ENCODE measurements at places on chromosomes 4 and X.
A peak's percentile ranks its signal among the peaks of the same experiment; 100 is the strongest.

DNA sequence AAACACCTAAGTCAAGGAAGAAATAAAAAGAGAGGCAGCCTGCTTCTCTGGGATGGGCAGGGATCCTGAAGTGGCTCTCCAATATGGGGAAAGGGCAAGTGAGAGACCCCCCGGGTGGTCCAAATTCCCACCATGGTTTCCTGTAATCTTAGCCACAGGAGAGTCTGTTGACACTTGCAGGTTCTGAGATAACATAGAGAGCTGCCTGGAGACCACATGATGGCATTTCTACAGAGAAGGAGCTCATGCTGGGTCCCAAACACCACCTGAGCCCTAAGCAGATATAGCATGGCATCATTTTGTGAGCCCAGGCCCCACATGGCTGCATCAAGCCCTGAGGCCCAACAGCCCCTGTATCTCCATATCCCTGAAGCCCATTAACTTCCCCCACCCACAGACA is 26.1 kb downstream of the PABPC1L2B start:
- DNase-seq, result no peak

- no peak for DNase-seq
These were observed 116.8 kb downstream of the KLHL4 start for GRCh38 chrX:87634361-87634760.

DNA sequence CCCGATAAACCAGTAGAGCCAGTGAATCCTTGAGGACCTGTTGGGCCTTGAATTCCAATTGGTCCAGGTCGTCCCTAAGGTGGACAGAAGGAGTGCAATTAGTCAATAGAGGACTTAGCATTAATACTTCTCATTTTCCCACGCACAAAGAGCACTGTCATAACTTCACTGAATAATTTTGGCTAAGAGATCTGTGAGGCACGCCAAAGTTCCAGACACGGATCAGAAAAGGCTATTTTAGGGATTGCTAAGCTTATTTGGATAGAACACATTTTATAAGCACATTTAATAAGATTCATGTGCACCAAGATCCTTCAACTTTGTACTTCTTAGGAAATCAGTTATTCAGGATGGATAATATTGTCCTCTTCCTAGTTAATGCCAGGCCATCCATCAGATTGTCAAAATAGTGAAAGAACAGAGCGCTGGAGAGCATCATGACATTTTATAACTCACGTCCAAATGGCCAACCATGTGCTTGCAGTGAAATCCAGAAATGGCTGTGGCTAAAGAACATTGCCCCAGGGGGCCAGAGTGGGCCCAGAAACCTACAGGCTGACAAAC is 129.8 kb downstream of the ATG4A start:
- DNase-seq, result no peak

DNA sequence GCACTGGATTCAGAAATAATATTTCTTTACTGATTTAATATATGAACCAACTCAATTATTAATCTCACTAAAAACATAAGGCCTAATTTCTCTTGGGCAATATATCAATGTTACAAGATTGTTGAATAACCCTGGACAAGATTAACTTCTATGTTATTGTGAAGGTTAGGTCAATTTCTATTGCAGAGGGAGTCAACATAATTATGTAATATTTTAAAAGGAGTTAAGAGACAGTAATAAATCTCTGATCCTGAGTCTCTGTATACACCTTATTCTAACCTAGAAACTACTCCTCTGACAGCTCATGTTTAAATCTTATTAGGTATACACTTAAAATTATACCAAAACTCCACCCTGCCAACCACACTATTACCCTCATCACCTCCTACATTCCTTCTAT is 15.1 kb upstream of the GPRIN3 start:
- no peak for DNase-seq

- DNase-seq, result peak; percentile 9
These were observed 2.1 kb upstream of the LEF1 start for GRCh38 chr4:108170631-108171338.

DNA sequence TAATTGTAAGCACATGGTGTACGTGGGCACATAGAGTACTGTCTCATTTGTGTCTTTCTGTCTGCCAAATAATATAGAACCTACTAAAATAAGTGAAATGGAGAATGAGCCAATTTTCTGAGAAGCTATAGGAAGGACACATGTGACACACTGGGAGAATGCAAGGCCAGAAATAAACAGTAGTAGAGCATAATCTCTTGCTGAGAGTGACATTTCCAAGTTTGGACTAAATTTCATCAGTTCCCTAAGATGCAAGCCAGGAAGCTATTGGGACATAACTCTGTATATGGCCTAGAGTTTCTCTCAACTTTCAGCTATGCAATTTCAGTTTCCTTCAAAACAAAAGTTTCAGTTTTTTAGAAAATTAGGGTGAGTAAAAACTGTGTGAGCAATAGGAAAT is 638.7 kb downstream of the PCDH18 start:
- DNase-seq, result no peak

DNA sequence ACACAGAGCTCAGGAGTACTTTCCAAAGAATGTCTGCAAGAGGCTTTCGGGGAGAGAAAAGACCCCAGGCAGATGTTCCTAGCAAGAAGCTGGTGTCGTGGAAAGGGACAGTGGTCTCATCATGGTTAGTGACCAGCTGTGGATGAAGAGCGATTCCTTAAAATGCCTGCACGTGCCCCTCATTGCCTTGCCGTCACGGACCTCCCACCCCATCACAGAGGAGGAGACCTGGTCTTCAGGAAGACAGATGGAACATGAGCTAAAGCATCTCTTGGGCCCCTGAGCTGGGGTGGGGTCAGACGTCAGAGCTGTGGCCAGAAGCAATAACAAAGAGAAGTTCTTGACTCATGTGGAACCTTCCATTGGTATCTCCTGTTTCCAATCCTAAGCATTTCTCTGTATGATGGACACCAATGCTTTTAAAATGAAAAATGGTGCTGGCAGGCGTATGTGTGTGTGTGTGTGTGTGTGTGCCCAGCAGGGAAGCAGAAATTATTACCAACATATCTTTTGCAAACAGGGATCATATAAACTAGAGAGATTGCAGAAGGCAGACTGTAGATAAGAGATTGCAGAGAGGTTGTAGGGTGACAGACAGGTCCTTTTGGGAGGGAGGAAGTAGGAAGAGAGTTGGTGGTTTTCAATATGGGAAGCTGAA is 25.2 kb upstream of the ASMTL start:
- peak; percentile 87 for DNase-seq

GRCh38 chr4:185196437-185196836 is 7.4 kb downstream of the CFAP97 start:
- DNase-seq, result no peak

- no peak for DNase-seq
These were observed 64.2 kb downstream of the IRF2 start for GRCh38 chr4:184409911-184410692.

DNA sequence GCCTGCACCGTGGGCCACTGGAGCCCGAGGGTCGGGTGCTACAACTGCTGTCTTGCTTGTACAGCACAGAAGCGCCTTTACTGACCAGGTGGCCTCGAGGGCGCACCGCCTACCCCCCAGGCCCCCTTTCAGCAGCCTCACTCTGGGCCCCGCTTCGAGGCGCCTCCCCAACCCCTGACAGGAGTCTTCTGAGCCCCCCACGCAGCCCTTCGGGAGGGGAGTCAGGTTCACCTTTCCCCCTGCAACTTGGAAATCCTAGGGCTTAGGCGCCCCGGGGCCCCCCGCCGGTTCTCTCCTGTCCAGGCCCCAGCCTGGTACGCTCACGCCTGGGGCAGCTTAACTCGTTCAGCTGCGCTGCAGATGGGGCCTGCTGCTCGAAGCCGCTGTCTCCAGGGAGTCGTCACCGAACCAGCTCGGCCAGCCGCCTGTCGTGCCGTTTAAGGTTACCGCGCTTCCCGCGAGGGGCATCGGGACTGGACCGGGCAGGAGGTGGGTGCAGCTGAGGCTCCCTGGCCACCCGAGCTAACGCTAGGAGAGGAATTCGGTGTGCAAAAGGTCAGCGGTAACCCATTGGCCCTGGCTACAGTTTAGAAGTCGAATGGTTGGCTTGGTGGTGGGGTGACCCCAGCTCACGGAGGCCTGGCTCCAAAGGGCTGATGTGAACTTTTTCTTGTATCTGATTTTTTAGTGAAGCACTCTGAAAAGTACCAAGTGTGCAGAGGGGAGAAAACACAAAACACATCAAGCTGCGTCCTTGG is 58.9 kb upstream of the BCOR start:
- no peak for DNase-seq

- no peak for DNase-seq
These were observed 101.0 kb downstream of the OPHN1 start for GRCh38 chrX:68332201-68332731.

- DNase-seq, result no peak
These were observed 60.9 kb downstream of the AASDH start for GRCh38 chr4:56326363-56326762.

DNA sequence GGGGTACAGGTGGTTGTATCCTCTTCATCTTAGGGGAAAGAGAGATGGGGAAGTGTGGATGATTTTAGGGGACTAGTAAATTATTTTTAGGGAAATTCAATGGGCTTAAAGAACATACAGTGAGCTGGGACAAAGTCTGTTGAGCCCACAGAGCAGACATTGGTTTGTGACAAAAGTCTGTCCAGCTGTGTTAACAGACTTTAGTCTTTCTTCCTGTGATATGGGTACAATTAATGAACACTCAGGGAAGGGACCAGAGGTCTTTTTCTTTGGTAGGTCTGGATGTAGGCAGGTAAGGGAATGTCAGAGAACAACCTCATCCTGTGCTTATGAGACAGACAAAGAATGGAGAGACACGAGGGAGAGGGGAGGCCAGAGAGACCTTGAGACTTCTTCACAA is 2.0 kb downstream of the CLRN2 start:
- no peak for DNase-seq

DNA sequence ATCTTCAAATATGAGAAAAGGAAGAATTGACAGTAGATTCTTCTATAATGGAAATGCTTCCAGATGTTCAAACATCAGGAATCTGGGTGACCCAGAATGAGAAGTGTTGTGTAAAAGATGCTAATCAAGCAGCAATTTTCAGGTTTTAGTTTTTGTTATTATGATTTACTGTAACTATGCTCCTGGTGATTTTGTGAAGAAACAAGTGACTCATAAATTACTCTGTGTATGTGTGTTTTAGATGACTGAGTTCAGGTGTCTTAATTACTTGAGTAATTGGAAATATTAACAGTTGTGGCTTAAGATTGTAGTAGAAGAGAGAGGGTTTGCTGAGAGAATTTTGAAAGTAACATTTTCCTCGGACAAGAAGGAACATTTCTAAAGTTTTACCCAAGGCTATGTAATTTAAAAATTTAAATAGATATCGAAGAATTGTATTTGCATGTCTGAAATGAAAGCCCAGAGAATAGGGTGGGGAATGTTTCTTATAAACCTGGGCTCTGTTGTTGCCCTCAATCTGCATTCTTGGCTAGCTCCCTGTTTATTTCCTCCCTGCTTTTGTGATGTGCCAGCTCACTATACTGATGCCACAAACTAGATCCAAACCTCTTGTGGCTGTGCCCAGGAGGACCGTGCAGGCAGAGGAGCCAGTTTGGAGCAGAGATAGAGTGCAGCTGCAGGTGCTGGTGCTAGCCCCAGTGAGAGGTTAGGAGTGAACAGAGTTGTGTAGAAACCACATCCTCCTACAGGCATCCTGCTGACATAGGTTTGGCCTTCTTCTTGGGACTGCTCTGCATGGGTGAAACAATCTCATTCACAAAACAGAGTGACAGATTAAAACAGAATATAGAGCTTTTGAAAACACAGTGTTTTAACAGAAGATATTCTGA is 25.4 kb upstream of the TNIP3 start:
- no peak for DNase-seq

DNA sequence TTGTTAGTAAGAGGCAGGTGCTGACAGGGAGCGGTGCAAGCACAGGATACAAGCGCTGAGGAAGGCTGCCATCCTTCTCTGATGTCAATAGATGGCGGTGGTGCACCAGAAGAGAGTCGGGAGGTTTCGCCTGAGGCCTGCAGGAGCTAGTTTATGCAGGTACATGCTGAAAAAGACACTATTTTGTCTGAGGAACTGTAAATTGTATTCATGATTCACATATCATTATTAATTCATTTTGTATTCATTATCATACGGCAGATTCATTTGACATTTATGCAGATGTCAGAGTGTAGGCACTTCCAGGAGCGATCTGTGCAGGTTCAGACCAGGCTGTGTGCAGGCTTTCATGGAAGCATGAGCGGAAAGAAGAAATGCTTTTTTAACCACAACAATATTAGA is 824.0 kb downstream of the STIM2 start:
- peak; percentile 58 for DNase-seq
